ENCODE measurements at places on chromosomes 7 and 10. TPM values are rescaled to one million over a fixed set of nuclear protein-coding genes. Genes with fewer than 3 reads are reported as not detected.

The PON1 gene
- not detected for total RNA-seq

The IFIT3 gene
- 32.0 TPM for total RNA-seq

The NPTX2 gene
- total RNA-seq, result 9.9 TPM

The PAPOLB gene
- total RNA-seq, result 0.19 TPM

The NT5C3A gene
- 15.3 TPM for total RNA-seq

The FANK1 gene
- total RNA-seq, result 5.7 TPM

The PARP12 gene
- total RNA-seq, result 15.5 TPM

The CALN1 gene
- total RNA-seq, result not detected

The MARVELD1 gene
- total RNA-seq, result 29.8 TPM

The INA gene
- 0.44 TPM for total RNA-seq

The DNAJC9 gene
- 41.9 TPM for total RNA-seq

The NPSR1 gene
- not detected for total RNA-seq

The CPXM2 gene
- total RNA-seq, result 99.2 TPM

The OPN1SW gene
- total RNA-seq, result not detected

The RHOBTB1 gene
- 13.8 TPM for total RNA-seq

The PLCE1 gene
- 1.1 TPM for total RNA-seq

The ANXA8 gene
- total RNA-seq, result not detected

The EEPD1 gene
- total RNA-seq, result 6.9 TPM

The MUC3A gene
- total RNA-seq, result not detected
